ENCODE measurements at places on chromosomes 4 and X.

GRCh38 chr4:84110040-84110439, 389.1 kb downstream of the NKX6-1 start:
- DNase-seq: no peak

GRCh38 chr4:54937501-54937900, 187.9 kb downstream of the KDR start:
- DNase-seq: no peak

- DNase-seq: peak; percentile 15
Observed at GRCh38 chr4:167021545-167022155, 212.6 kb downstream of the SPOCK3 start.

GRCh38 chr4:113958766-113959538, 20.5 kb downstream of the ARSJ start:
- no peak for DNase-seq

DNA sequence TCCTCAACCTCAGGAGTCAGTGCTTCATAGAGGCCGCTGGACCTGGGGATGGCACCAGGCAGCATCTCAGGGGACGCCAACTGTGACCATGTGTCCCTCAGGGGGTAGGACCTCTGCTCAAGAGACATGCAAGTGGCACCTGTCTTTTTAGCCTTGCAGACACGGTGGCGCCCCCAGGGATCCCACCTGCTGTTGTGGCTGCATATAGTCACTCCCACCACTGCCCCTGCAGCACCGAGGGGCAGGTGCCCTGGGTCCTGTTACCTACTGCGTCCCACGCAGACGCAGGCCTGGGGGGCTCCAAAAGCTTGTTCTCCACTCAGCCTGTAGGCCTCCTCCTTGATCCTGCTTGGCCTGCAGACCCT, 2.5 kb downstream of the MYL5 start:
- no peak for DNase-seq

DNA sequence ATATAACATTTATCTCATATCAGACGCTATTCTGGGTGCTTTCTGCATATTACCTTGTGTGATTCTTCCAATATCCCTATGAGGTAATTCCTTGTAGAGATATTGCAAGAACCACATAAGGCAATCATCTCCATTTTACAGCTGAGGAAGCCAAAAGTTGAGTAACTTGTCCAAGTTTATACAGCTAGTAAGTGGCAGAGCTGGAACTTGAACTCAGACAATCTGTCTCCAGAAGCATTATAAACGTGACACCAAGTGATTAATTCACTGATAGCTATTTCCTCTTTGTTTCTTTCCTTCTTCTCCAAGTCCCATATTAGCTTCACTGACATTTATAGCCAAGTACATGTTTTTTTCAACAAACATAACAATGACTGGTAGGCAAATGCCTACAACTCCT, 7.3 kb downstream of the EMCN start:
- no peak for DNase-seq

DNA sequence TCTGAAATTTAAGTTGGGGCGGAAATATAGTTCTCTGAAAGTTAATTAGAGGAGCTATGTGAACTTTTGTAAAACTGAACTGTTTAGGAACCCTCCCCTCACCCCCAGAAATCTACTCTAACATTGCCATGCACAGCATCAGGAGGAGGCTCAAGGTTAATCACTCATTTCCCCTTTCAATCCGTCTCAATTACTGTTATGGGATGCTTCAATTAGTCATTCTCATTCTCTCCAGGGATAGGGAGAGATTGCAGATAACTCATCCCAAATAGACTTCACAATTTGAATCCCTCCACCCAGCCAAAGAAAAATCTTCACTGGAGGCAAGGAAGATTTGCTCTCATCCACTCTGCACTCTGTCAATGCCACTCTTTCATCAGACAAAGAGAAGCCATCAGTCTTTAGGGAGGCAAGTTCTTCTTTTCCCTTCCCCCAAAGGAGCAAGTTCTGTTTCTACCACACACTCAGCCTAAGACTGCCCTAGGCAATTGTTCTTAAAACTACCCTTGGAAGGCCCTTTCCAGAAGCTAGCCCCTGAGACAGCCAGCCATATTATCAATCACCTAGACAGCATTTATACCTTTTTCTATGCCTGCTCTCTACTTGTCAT, 140.4 kb downstream of the SLC10A7 start:
- DNase-seq: no peak

DNA sequence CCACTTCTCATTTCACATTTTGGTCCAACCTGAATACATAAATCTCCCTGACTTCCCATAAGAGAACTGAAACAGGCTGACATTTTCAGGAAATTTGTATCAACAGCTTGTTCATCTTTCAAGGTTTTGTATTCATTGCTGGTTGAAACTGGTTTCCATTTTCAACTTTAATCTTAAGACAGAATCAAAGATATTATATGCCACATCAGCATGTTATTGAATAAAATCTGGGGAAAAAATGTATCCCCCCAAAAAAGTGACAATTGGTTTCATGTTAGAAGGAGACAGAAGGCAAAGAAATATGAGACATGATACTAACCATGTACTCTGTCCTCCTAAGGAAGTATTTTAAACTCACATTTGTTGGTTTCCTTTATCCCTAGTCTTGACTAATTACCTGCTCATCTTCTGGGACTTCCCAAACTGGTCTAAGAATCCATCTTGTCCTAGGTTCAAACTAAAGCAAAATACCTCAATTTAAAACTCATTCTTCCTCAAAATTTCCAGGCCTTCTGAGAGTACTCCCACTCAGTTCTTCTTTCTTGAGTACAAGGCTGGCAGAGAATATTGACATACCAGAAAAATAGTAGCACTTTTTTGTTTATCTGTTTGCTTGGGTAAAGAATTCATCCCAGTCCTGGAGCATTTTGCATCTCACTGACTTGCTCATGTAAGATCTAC, 3.1 kb upstream of the ANTXR2 start:
- DNase-seq: no peak

GRCh38 chrX:46381630-46382029, 163.6 kb downstream of the ZNF674 start:
- DNase-seq: no peak

GRCh38 chr4:602559-602942, 22.8 kb upstream of the PDE6B start:
- DNase-seq: peak; percentile 43

- DNase-seq: no peak
Observed at GRCh38 chr4:82524570-82525152, 37.1 kb downstream of the TMEM150C start.

- DNase-seq: no peak
Observed at GRCh38 chr4:152356428-152357034, 179.4 kb downstream of the FBXW7 start.

- DNase-seq: no peak
Observed at GRCh38 chr4:72663828-72664227, 94.8 kb upstream of the ADAMTS3 start.

- DNase-seq: no peak
Observed at GRCh38 chrX:131084145-131084544, 26.0 kb downstream of the ARHGAP36 start.

DNA sequence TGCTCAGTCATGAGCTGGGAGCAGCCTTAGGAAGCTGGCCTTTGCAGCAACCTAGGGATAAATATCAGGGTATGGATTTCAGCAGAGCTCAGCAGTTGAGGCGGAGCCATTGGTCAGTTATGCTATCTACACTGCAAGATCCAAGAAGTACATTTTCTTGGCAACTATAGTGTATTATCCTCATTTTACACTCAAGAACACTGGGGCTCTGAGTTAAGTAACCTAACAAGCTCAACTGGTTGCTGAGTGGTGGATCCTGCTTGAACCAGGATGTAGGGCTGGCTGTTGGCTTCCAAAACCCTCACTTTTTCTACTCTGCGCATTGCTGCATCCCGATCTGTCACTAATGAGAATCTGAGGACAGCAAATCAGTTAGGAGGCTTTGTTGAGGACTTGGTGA, 1.5 kb upstream of the SCARB2 start:
- DNase-seq: no peak

- no peak for DNase-seq
Observed at GRCh38 chrX:3290561-3290960, 55.9 kb downstream of the MXRA5 start.

DNA sequence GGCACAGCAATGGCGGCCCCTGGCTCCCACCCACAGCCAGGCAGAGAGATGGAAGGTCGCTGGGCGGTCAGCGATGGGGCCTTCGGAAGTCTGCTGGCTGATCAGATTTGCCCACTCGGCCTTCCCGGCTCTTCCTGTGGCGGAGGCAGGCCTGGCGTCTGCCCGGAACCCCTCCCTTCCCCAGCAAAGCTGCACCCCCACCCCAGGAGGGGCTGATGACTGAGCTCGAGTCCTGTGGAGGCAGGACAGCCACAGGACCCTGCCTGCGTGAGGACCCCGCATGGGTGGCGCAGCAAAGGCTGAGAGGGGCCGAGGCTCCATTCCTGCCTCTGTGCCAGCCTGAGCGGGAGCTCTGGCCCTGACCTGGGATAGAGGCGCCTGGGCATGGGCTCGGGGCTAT, 34.8 kb downstream of the TACC3 start:
- DNase-seq: no peak

DNA sequence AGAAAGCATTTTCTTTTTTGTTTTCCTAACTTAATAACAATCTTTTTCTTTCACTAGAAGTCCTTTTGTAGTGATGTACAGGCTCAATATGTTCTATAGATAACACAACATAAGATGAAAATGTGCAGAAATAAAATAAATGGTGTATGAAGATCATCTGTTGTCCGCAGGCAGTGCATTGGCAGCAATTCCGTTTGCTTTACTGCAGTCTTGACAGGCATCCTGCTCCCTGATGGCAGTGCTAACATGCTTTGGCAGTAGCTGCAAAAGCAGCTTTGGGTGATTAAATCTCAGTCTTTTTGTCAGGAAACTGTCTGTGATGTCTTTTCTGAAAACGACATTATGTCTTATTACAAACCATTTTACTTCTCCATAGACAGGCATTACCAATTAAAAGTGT, 131.4 kb downstream of the TRAM1L1 start:
- DNase-seq: no peak

DNA sequence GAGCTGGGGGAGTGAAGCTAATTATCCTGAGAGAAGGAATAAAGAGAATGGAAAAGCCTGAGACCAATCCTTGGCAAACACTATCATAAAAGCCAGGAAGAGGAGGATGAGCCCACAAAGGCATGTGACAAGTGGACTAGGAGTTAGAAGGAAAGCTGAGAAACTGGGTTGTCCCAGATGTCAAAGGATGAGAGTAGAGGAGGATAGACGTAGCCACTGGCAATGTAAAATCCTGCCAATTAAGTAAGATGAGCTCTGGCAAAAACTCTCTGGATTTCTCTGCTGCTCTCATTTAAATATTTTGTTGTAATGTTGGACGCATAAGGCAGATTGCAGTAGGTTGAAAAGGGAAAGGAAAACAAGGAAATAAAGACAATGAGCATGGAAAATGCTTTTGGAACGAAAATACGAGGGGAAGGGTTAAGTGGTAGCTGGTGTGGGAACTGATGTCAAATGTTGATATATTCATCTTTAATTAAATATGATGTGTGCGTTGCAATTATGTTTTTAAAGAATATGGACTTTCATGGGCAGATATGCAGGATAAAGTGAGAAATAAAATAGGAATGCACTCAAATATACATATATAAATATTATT, 14.2 kb upstream of the VEGFC start:
- no peak for DNase-seq

GRCh38 chr4:119570401-119570800, 58.2 kb downstream of the PDE5A start:
- DNase-seq: no peak

DNA sequence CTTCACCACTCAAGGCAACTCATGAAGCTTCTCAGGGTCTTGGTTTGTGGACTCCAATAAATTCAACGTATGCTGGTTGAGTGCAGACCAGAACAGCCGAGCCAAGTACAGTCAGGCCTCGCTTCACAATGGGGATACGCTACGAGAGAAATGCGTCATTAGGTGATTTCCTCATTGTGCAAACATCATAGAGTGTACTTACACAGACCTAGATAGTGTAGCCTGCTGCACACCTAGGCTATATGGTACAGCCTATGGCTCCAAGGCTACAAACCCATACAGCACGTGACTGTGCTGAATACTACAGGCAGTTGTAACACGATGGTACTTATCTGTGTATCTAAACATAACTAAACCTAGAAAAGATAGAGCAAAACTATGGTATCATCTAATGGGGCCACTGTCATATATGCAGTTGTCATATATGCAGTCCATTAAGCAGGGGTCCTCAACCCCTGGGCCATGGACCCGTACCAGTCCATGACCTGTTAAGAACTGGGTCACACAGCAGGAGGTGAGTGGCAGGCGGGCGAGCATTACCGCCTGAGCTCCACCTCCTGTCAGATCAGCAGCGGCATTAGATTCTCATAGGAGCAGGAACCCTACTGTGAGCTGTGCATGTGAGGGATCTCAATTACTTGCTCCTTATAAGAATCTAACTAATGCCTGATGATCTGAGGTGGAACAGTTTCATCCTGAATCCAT, 31.5 kb downstream of the RTL5 start:
- no peak for DNase-seq

DNA sequence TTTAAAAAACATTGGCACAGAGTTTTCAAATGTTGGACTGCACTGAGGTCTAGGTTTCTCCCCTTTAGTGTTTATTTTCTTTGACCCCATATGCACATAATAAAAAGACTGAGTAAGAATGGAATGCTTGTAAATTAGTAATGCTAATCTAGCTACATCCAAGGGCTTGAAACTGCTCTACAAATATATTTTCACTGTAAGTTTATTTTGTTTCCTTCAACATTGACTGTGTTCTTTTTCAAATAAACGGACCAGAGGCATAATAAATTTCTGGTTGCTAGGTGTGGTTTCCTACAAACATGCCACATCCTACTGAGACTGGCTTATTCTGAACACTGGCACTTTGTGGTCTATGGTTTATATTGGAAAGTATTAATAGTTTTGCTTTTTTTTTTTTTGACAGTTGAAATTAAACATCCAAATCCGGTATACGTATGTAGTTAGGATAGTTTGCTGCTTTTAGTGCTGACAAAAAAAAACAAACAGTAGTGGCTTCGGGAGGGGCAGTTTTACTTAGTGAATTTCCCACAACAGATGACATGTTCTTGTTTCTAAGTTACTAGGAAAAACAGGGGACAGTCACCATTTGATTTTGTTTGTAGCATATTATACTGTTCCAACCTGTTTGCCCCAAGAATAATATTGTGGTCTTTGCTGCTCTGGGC, 13.2 kb downstream of the CA5B start:
- no peak for DNase-seq

- no peak for DNase-seq
Observed at GRCh38 chr4:75412746-75413145, 101.5 kb downstream of the RCHY1 start.

DNA sequence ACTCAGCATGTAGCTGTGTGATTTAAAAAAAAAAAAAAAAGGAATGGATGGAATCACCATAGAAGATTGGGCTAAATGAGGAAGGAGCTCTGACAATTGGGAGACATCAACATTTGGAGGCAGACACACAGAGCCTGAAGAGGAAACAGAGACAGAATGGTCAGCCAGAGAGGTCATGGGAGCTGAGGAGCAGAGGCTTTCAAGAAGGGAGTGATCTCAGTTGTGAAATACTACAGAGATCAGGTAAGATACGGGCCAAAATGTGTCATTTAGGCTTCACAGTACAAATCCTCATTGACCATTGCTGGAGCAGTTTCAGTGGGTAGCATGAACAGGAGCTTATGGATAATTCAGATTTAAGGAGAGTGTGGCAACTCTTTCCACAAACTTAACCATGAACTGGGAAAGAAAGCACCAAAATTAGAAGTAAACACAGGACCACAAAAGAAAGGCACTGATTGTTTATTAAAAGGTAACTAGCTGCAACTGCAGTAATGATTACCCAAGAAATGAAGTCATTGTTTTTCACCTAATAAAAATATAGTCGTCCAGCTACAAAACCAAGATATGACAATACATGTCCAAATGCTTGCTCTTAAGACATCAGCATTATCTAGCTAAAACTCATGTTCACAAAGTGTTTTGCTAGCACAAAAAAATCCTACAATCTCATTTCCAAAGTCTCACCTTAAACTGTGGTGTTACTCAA, 203.2 kb downstream of the DHX15 start:
- no peak for DNase-seq
